Fibroblast of the aortic adventitia (primary cell): ENCODE measurements at places on chromosomes 6 and 20. TPM values are rescaled to one million over a fixed set of nuclear protein-coding genes. Genes with fewer than 3 reads are reported as not detected.
A peak's percentile ranks its signal among the peaks of the same experiment; 100 is the strongest.

DNA sequence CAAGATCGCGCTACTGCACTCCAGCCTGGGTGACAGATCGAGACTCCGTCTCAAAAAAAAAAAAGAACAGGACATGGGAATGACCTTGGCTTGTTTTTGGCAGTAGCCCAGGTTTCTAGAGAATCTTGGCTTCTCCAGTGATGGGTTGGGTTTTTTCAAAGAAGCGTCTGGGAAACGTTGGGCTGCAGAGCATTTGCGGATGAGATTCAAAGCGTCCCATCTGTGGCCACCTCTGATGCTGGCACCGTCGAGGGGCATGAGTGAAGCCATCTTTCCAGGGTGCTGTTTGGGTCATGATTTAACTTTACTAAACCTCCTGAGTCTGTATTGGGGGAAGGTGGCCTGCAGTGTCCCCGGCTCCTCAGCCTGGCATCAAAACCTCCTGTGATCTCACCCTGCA lies 43.2 kb upstream of the SRF start:
- DNase-seq, result peak; percentile 63

- DNase-seq, result no peak
Measured at GRCh38 chr6:35823601-35824000, 18.4 kb downstream of the LHFPL5 start.

- DNase-seq, result no peak
Measured at GRCh38 chr20:3068075-3068474, 3.3 kb upstream of the OXT start.

- DNase-seq, result no peak
Measured at GRCh38 chr6:169289257-169289618, 35.6 kb upstream of the THBS2 start.

- DNase-seq, result no peak
Measured at GRCh38 chr20:2956480-2956879, 83.2 kb downstream of the PTPRA start.

The CST2 gene
- total RNA-seq, result 0.36 TPM in 1 of 2 replicates, not detected in the other

- DNase-seq, result no peak
Measured at GRCh38 chr6:79543886-79544285, 6.7 kb upstream of the LCA5 start.

The PACSIN1 gene
- not detected in 2 replicates for total RNA-seq

The ME1 gene
- total RNA-seq, result 17.0 and 21.7 TPM in 2 replicates

The C6orf52 gene
- total RNA-seq, result 0.27 TPM in 1 of 2 replicates, not detected in the other

DNA sequence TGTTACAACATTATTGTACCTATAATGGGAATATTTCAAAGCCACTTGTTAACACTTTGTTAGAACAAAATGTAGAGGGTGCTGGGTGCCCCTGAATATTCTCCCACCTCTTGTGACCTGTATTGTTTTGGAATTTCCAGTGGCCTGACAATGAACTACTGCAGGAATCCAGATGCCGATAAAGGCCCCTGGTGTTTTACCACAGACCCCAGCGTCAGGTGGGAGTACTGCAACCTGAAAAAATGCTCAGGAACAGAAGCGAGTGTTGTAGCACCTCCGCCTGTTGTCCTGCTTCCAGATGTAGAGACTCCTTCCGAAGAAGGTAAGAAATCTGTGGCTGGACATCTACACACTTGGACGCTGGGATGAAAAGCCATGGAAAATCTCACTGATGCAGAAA lies 28.9 kb downstream of the PLG start:
- no peak for DNase-seq

DNA sequence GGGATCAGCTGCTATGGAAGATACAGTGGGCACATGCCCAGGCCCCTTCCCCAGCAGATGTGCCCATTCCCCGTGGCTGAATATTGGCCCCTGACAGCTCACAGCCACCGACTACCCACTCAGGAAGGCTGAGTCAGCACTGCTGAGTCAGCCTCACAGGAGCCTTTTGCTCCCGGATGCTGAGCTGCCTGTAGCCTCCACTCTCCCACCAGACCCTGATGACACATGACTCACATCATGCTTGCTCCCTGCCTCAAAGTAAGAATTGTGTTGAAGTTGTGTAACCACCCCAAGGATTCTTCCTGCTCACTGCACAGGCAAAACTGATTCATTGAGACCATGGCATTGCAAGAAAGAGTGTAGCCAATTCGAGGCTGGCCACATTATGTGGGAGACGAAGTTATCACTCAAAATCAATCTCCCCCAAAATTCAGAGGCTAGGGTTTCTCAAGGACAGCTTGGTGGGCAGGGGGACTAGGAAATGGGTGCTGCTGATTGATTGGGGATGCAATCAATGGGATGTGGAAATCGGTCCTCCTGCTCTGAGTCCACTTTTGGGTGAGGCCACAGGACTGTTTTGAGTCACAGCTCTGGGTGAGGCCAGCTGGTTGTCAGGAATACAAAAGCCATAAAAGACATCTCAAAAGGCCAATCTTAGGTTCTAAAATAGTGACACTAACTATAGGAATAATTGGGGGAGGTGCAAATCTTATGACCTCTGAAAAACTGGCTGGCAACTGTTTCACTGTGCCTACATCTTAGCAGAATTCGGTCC lies 556.6 kb upstream of the CDH4 start:
- DNase-seq, result peak; percentile 77

DNA sequence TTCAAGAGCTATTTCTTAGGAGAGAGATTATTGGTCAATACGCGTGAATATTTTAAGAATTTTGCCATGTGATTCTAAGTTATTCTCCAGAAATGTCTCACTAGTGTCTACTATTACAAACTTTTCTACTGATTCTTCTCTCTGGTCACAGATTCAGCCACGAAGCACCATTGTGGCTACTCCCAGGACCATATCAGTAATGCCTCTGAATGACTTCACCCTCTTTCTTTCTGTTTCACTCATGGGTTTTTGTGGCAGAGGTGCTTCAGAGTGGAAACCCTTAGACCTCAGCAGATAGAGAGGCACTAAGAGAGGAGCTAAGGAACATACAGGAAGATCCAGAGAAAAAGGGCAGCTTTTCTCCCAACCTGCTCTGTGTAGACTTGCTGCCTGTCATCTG lies 211.3 kb downstream of the CBLN4 start:
- no peak for DNase-seq

DNA sequence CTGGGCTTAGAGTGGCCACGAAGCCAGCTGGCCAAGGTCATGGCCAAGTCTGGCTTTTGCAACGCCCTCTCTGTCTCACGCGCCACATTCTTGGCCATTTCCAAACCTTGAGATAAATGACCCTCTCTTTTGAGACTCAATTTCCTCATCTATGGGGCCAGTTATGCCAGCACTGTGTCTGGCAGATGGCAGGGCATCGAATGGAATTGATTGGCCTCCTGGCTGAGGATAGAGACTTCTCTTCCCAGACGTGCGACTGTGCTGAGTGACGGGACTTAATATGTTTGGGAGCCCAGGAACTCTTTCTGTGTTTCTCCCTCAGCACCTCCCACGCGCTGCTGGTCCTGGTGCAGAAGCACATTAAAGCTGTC lies 7.6 kb downstream of the BPIFB2 start:
- no peak for DNase-seq

The FNDC1 gene
- total RNA-seq, result 0.16 and 1.6 TPM in 2 replicates

The CDSN gene
- not detected in 2 replicates for total RNA-seq

DNA sequence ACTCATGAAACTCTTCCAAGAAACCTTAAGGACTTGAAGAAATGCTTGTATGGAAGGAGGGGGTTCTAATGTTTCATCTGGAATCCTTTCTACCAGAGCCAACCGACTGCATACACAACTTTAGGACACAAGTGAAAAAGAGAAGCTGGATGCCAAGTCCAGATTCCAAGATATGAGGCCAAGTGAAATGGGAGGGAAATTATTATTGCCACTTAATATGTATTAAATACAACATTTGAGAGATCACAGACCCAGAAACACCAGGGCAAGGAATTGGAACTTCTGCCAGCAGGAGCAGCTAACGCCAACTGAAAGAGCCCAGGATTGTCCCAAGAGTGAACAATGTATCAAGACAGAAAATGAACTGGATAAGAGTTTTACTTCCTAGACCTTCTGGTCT lies 144.2 kb downstream of the ARHGAP18 start:
- DNase-seq, result peak; percentile 24

- no peak for DNase-seq
Measured at GRCh38 chr6:78062993-78063392, 410.2 kb downstream of the MEI4 start.
